ENCODE measurements at places on chromosomes 4 and X. TPM values are rescaled to one million over a fixed set of nuclear protein-coding genes. Genes with fewer than 3 reads are reported as not detected.

Gene FGG
- not detected for total RNA-seq

Gene MAGEC3
- not detected for total RNA-seq

Gene PHEX
- total RNA-seq, result 0.64 TPM

Gene FGF5
- not detected for total RNA-seq

Gene PNMA6A
- 0.95 TPM for total RNA-seq

Gene ASB12
- total RNA-seq, result not detected
